ENCODE measurements at places on chromosomes 3 and 15.

- no peak for DNase-seq
Measured at GRCh38 chr15:68431037-68431791, 749 bp downstream of the ITGA11 start.

DNA sequence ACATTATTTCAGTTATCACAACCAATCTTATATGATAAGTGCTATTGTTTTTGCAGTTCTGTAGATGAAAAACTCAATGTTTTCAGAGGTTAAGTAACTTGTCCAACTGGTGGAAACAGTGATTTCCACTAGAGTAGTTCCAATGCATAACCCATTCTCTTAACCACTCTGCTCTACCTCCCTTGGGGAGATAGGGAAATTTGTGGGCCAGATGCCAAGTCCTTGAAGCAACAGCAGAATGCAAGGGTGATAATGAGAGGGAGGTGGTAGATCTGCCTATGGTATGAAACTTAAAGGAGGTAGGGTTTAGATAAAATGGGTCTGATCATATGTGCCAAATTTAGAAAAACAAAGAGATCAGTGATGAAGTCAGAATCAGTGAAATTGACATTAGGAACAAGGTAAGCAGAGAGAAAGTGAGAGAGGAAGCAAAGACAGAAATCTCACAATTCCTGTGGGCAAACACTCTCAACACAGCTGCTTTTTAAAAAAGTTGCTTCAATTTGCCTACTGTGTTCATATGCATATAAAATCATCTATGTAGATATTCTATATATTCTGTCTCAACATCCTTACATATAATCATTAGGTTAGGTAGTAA lies 50.5 kb upstream of the UBP1 start:
- no peak for DNase-seq

DNA sequence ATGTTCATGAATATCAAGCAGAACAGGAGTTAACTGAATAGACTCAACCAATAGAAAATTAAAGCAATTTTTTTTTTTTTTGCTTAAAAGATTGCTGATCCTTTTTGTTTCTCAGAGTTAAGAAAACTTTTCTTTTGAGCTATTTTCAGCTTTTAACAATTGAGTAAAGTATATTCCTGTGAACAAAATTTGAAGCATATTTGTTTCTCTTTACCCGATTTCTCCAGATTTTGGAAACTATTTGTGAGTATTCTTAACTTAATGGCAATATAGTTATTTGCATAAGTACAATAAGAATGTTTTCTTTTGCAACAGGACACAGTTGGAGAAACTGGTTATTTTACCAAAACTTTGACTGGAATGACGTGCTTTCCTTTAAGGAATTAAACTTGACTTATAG lies 53.4 kb upstream of the C15orf39 start:
- DNase-seq, result no peak

DNA sequence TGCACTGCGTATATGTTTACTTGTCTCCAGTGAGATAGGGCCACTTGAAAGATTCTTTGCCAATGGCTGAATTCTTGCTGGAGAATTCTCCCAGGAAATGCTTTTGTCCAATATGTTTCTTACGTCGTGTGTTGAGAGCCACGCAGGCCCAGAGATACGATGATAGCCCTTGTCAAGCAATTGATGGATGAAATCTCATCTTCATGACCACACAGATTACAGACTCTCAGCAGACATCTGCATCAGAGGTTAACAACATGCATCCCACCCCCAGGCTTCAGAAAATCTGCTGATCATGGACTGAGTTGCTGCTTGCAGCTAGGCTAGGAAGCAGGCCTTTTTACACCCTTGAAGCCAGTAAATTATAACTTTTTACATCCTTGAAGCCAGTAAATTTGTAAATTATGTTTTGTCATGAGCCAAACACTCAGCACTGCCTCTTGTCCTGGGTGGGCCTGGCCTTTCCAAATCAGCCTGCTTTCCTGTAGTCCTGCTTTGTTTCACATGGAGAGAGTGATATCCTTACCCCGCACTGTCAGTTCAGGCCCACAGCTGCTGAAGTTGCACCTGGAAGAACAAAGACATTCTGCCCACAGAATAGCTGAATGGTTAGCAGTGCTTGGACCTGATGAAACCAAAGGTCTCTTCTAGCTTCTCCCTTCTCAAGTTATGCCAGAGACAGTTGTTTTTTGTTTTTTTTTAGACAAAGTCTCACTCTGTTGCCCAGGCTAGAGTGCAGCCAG lies 84.4 kb downstream of the GPR156 start:
- DNase-seq, result no peak

GRCh38 chr3:38538773-38539353 lies 42.7 kb downstream of the EXOG start:
- no peak for DNase-seq

DNA sequence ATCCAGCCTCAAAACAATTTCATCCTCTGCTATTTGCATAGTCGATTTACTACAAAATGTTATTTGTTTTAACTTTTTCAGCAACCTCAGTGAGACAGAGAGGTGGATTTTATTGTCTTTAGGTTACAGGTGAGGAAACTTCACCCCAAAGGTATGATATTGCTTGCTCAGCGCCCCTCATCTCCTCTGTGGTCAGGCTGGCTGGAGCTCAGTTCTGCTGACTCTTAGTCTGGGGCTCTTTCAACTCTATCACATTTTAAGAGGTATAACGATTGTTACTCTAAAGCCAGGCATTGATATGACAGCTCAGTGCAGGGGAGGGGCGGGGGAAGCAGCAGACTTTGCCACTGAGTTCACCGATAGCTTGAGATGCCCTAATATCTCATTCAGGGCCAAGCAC lies 103.0 kb upstream of the DPH6 start:
- no peak for DNase-seq

DNA sequence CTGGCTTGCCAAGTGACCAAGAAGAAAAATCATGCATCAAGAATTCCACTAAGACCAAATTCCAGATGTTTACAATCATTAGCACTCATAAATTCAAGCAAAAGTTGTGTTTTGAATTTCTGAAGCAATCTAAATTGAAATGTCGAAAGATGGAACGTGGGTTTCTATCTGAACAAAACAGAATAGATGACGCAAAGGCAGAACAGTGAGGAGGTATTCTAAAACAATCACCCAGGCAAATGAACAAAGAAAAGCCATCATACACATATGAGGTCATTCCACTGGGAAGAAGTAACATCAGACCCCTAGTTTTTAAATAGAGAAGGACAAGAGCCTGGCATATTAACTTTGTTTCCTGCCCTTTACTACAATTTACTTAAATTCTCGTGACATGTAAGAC lies 58.0 kb downstream of the MCF2L2 start:
- no peak for DNase-seq

- DNase-seq, result no peak
Measured at GRCh38 chr3:13532085-13532484, 16.8 kb upstream of the FBLN2 start.

GRCh38 chr3:129211772-129212171 lies 28.1 kb upstream of the CNBP start:
- peak; percentile 11 for DNase-seq

DNA sequence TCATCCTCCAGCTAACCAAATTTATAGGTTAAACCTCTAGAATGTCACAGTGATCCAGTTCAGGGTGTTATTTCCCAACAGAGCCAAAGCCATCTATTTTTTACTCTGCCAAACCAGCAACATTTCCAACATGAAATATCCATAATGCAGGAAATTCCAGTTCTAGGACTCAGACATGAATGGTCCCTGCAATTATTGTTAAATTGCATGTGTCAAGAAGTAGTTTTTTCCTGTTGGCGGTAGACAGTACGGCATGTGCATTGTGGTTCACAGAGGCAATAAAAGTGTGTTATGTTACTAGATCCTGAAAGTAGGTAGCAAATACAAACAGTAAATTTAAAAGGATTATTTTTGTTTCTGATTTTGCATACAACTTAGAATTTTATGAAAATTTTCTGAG lies 215.7 kb upstream of the THBS1 start:
- no peak for DNase-seq

GRCh38 chr15:28911310-28911931 lies 25.6 kb downstream of the APBA2 start:
- no peak for DNase-seq

DNA sequence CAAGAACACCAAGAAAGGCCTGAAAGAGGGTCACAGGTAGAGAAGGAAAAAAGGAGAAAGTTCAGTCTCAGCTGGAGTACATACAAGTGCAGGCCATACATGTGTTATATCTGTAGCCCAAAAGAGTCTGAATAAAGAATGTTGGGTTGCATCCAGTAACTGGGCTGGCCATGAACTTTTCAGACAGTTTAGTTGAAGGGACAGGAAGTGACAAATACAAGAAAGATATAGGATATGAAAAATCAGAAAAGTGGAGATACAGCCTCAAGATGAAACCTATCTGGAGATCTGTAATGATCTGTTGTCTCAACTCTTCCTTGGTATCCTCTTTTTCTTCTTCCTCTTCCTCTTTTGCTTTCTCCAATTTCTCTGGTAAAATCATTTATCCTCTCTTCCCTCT lies 671.7 kb downstream of the MECOM start:
- no peak for DNase-seq

DNA sequence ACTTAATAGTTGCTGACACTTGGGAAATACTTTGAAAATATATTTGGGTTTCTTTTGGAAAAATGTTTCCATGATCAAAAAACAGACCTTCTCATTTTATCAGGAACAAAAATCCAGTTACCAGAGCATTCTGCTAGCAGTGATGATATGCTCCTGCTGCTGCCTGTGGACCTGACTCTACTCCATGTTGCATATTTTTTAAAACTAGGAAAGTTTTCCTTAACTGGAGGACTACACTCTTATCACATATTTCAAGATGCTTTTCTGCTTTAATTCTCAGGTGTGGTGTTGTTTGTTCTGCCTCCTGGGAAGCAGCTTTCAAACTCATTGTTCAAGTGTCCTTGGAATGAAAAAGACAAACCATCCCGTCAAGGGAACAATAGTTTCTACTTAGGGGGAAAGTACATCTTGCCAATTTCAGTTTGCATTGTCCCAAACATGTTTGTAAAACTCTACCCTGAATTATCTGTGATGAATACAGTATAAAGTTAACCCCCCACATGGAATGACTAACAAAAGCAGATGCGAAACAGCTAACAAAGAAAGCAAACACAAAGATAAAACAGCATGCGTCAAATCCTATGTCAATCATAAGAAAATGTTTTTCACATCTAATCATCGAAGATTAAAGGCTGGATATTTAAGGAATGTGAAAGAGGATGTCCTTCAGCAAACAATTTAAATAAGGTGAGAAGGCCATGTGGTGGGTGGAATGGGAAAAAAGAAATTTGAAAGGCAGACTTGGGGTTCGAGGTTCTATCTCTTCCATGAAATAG lies 40.1 kb upstream of the PSMD6 start:
- DNase-seq, result no peak

GRCh38 chr3:123284399-123285010 lies 82.8 kb downstream of the SEC22A start:
- DNase-seq, result no peak

DNA sequence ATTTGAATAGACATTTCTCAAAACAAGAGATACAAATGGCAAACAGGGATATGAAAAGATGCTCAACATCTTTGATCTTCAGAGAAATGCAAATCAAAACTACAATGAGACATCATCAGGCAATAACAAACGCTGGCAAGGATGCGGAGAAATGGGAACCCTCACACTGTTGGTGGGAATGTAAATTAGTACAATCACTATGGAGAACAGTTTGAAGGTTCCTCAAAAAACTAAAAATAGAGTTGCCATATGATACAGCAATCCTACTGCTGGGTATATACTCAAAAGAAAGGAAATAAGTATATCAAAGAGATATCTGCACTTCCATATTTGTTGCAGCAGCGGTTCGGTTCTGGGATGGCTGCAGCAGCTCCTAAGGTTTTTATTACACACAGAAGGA lies 16.8 kb upstream of the LARS2 start:
- DNase-seq, result no peak

GRCh38 chr3:61936344-61936937 lies 375.1 kb downstream of the PTPRG start:
- no peak for DNase-seq

DNA sequence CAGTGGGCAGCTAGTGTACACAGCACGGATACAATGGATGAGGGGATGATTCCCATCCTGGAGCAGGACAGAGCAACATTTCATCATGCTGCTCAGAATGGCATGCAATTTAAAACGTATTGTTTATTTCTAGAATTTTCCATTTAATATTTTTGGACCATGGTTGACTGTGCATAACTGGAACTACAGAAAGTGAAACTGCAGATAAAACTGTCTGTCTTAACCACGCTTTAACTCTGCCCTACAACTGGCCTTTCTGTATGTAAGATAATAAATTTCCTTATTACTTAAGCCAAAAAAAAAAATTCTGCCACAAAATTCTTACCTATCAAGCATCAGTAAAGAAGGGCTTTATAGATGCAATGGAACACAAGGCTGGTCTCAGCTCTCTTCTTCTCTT lies 33.4 kb downstream of the AP3S2 start:
- no peak for DNase-seq

GRCh38 chr3:196641333-196642054 lies 2.0 kb downstream of the NRROS start:
- DNase-seq, result no peak

- no peak for DNase-seq
Measured at GRCh38 chr3:74648107-74648506, 33.6 kb upstream of the CNTN3 start.

DNA sequence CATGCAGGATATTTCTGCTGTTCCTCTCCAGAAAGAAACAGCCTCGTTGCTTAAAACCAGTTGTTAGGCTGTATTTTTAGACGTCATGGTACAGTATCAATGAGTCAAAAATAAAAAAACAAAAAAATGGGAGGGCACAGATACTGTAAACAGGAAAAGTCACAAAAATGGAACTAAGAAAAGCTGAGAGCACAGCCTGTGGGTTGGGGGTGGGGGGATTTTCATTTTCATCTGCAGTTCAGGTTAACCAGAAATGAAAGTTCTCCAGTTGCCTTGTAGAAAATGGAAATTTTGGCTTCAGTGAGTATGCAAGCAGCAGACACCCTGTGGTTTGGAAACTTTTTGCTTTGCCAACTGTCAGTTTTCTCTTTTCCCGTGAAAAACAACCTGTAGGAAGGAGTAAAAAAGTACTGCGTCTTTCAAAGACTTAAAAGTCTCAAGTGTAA lies 59.0 kb downstream of the FRMD4B start:
- no peak for DNase-seq

DNA sequence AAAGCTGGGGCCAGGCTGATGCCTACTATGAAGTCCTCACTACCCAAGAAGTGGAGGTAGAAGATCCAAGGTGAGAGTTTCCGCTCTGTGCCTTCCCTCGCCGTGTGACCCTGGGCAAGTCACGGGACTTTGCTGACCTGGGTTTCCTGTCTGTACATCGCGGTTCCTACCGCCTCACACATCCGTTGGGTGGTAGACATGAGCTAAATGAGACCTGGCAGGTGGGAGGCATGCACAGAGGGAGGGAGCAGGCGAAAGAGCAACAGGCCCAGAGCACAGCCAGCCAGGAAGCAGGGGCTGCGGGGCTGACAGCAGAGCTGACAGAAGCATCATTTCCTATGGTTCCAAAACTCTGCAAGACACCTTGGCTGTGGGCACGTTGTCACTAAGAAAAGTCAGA lies 157.3 kb upstream of the BHLHE40 start:
- no peak for DNase-seq
